ENCODE measurements at places on chromosomes 3 and 15. TPM values are rescaled to one million over a fixed set of nuclear protein-coding genes. Genes with fewer than 3 reads are reported as not detected.

- no peak for DNase-seq
Measured at GRCh38 chr3:10614168-10614567, 108.8 kb upstream of the ATP2B2 start.

Gene NOX5
- 339 TPM for total RNA-seq

DNA sequence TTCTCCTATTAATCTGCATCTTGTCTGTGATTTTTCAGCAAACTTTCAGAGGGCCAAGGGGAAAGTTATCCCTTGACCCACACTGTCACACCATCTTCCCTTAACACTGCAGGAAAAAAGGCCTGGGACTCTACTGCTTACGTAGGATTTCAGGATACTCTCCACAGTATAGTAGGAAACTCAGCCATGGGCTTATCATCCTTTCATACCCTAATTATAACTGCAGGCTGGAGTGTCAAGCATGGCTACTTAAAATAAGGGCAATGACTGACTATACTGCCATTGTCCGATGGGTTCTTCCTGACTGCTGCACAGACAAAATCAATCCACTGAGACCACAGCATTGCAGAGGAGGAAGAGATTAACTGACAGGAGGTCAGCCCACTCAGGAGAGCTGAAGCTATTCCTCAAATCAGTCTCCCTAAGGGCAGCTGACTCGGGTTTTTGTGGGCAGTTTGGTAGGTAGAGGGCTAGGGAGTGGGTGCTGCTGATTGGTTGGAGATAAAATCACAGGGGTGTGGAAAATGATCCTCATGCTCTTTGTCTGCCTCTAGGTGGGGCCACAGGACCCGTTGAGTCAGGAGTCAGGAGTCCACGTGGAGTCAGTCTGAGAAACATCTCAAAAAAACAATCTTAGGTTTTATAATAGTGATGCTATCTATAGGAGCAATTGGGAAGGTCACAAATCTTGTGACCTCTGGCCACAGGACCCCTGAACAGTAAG lies 118.2 kb upstream of the STRIT1 start:
- DNase-seq, result peak; percentile 30

Gene TM4SF4
- 0.23 TPM for total RNA-seq

DNA sequence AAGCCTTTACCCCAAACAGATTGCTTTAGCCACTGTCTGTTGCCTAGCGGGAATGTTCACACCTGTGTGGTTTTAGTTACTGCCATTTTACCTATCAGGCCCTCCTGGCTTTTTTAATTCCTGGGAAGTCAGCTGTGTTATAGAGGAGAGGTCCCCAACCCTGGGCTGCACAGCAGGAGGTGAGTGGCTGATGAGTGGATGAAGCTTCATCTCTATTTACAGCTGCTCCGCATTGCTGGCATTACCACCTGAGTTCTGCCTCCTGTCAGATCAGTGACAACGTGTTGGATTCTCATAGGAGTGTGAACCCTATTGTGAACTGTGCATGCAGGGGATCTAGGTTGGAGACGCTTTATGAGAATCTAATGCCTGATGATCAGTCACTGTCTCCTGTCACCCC lies 127.0 kb downstream of the MBNL1 start:
- DNase-seq, result no peak

Gene BFSP2
- not detected for total RNA-seq

GRCh38 chr15:97461226-97461625 lies 499.3 kb upstream of the ARRDC4 start:
- DNase-seq, result no peak

GRCh38 chr3:65796676-65797075 lies 242.0 kb downstream of the MAGI1 start:
- DNase-seq, result no peak

- no peak for DNase-seq
Measured at GRCh38 chr15:20646529-20647142, 105.0 kb upstream of the GOLGA6L6 start.

DNA sequence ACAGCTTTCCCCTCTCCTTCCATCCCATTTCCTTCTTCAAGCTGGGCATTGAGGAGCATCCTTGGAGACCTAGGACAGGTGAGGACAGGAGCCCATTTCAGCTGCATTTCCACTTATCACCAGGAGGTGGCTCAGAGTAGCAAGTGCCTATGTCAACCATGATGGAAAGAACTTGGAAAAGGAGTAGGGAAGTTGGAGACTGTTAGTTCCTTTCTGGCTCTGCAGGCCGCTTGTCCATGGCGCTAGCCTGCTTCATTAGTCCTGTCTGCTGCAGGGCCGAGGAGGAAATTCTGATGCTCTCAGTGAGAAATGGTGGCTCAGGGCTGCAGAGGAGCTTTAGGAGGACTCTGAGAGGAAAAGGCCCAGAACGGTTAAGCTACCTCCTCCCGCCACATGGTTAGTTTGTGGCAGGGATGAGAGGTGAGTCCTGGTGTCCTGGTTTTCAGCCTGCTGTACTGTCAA lies 7.0 kb upstream of the CD276 start:
- peak; percentile 81 for DNase-seq

DNA sequence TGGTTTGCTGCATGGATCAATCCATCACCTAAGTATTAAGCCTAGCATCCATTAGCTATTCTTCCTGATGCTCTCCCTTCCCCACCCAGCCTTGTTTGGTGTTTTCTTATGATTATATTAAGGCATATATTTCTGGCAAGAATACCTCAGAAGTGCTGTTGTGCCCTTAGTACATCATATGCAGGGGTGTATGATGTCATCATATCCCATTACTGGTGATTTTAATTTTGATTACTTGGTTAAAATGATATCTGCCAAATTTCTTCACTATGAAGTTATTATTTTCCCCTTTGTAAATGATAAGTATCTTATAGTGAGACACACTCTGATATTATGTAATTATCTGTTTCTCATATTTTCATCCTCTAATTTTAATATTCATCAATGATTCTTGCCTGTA lies 15.4 kb downstream of the SLC22A14 start:
- no peak for DNase-seq

Gene PIERCE2
- 0.63 TPM for total RNA-seq

Gene ISLR2
- total RNA-seq, result 0.22 TPM

Gene CD80
- not detected for total RNA-seq

Gene CKMT1A
- 1.7 TPM for total RNA-seq

Gene ALG1L2
- not detected for total RNA-seq

Gene HRG
- not detected for total RNA-seq

GRCh38 chr3:52333869-52334557 lies 17.9 kb downstream of the DNAH1 start:
- peak; percentile 96 for DNase-seq

DNA sequence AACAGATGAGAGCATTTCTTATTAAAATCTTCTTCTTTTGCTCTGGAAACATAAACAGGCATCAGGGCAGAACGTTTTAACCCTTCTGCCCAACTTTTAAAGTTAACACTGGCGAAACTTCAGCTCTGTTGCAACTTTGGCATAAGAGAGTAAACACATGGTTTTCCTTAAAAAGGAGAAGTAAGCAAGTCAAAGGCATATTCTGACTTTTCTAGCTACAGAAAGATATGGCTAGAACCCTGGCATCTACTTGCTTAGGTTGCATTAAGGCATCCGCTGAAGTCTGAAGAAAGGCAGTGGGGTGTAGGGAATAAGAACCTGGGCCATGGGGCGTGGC lies 13.3 kb upstream of the IL16 start:
- no peak for DNase-seq

DNA sequence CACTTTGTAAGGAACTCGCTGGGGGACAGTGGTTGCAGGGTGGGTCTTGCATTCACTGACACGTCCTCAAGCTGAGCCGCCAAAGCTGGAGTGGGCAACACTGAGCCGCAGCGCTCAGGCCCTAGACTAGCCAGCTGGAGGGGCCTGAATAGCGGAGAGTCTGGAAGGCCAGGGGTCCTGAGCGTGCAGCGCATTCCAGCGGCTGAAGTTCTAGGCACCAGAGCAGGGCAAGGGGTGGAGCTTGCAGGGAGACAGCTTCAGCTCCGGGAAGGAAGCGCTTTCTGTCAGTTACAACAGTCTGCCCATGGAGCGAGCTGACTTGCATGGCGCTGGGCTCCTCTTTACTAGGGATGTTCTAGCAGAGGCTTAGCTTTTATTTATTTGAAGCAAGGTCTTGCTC lies 2.7 kb downstream of the MAP6D1 start:
- no peak for DNase-seq

- DNase-seq, result no peak
Measured at GRCh38 chr3:152279479-152279878, 10.8 kb downstream of the MBNL1 start.

DNA sequence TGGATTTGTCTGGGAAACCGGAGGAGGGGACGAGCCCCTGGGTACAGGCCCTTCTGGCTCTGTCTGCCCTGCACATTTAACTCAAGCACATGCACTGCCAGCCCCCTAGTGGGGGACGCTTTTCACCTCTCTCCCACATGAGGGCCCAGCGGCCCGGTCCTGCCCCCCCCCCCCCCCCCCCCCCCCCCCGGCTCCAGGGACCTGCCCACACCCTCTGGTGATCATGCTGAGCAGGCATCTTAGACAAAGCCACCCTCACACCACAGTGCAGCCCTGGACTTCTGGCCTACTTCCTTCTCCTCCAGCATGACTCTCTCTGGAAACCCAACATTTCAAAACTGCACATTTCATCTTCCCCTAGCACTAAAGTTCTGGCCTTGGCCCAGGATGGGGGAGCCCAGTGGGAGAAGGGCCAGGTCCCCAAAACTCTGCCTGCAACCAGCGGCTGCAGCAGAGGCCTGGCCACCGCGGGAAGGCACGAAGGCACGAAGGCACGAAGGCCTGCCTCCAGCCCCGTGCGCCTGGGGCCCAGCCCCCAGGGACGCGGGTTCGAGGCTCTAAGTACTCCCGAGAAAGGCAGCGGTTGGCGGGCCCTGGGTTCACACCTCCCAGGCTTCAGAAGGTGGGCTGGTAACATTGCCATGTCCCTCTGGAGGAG lies 14.1 kb downstream of the KLF15 start:
- no peak for DNase-seq

Gene RAB7A
- total RNA-seq, result 48.0 TPM

DNA sequence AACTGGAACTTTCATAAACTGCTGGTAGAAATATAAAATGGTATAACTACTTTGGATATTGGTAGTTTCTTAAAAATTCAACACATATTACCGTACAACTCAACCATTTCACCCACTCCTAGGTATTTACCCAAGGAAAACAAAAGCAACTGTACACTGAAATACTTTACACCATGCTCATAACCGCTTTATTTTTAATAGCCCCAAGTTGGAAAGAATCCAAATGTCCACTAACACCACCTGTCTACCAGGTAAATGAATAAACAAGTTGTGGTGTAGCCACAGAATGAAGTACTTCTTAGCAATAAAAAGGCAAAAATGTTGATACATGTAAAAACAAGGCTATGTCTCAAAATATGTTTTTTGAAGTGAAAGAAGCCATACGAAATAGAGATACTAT lies 215.9 kb upstream of the PEX5L start:
- DNase-seq, result peak; percentile 96

Gene NCKIPSD
- 56.3 TPM for total RNA-seq

Gene LYZL4
- total RNA-seq, result not detected

Gene CAND2
- 4.8 TPM for total RNA-seq

DNA sequence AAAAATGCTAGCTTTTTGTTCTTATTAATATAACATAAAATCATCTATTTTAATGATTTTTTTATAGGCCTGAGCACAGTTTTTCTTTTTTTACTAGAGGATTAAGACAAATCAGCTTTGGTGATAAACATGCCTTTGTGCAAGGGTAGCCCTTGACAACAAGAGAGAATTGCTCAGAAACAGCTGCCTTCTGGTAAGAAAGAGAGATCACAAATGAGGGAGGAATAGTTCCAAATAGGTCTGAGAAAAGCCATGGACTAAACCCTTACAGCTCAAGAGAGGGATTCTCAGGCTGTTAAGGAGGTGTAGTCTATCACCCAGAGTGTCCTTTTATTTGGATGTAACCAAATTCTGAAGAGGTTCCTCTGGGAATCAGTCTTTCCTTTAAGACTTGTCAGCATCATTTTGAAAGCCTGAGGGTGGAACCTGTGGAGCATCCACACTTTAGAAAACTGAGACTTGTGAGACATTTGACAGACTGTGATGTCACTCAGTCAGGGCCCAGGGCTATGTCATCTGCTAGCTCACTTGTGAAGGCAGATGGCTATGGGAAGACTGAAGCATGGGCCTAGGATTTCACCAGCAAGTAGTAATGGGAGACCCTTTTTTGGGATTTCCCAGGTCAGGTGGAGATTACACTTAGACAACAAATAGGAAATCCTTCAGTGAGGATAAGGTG lies 102.9 kb upstream of the KCNAB1 start:
- no peak for DNase-seq

- no peak for DNase-seq
Measured at GRCh38 chr3:105758451-105758850, 110.4 kb downstream of the CBLB start.

GRCh38 chr3:194486540-194487288 lies at the start of gene ATP13A3:
Gene ATP13A3 (minus strand): TSS chr3:194487002. CDS start chr3:194462190, 24,812 bp downstream.
- peak; percentile 91 for DNase-seq

- DNase-seq, result no peak
Measured at GRCh38 chr3:72062017-72062416, 277.1 kb upstream of the PROK2 start.

DNA sequence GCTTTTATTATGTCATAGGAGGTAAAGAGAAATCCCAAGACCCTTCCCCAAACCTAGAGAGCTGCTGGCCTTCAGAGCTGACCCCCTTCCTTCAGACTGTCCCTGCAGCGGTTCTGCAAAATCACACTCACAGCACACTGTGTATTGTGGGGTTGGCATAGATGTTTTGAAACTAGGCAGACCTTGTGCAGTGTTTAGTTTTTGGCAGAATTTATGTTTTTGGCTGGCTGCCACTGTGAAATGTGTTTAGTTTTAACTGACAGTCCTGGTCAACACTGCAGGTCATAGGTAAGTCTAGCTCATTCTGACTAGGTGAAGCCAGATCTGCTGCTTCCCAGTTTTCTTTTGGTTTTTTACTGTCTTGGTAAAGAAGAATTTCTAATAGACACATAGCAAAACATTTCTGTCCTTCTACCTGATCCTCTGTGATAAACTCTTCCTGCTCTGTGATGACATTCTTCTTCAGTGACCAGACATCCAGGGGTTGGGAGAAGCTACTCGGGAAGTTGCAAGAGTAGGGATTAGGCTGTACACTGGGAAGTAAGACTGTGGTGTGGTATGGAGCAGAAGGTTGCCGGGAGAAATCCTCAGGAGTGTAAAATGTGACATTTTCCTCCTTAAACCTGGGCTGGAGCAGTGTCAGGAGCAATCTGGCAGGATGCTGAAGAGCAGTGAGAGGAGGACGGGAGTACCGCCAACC lies 209.6 kb upstream of the MCTP2 start:
- no peak for DNase-seq

- DNase-seq, result peak; percentile 30
Measured at GRCh38 chr15:83973816-83974215, 261.8 kb upstream of the GOLGA6L4 start.

DNA sequence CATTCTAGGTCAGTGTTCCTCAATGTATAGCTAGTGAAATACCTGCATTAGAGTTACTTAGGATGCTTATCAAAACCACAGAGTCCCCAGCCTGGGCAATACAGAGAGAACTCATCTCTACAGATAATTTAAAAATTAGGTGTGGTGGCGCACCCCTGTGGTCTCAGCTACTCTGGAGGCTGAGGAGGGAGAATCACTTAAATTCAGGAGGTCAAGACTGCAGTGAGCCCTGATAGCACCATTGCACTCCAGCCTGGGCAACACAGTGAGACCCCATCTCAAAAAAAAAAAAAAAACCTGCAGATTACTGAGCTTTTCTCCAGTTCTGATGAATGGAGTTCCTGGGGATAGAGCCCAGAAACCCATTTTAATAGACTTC lies 10.1 kb upstream of the MINDY2 start:
- no peak for DNase-seq

Measured in PC-3 (cell line).